ENCODE measurements at places on chromosomes 16 and 17.

GRCh38 chr17:72361892-72362291, 241.1 kb downstream of the SOX9 start:
- DNase-seq: no peak

DNA sequence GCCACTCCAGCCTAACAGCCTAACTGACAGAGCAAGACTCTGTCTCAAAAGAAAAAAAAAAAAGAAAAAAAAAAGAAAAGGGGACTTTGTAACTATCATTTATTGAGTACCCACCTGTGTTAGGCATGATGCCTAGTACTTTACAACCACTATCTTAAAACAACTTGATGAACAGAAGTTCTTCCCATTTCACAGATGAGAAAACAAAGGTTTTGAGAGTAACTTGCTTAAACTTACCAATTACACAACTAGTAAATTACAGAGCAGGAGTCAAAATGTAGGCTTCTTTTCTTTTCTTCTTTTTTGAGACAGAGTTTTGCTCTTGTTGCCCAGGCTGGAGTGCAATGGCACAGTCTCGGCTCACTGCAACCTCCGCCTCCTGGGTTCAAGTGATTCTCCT, 96.8 kb upstream of the CORO6 start:
- no peak for DNase-seq

- peak; percentile 34 for DNase-seq
These were observed 505 bp upstream of the COG1 start for GRCh38 chr17:73192206-73192893.

DNA sequence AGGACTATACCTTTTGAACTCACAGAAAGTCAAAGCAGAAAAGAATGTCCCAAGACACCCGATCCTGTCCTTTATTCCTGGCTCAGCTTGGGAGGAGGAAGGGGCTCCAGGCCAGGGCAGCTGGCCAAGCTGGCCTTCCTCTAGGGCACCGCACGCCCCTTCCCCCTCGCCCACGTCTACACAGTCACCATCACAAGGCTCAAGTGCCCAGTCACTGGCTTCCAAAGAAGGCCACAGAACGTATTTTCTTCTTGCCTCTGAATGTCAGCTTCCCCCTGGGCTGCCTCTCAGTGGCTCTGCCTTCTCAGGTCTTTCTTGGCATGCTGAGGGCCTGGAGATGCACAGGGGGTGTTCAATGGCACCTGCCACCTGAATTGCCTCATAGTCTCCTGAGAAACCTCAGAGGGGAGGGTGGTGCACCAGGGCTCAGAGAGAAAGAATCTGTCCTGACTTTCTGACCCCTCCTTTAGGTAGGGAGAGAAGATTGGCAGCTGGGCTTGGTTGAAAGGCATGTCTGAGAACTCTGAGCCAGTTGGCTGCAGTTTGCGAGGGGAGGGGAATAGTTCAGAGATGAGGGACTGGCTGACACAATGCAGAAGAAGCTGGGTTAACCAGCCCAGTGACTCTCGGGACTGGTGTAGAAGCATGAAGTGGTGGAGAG, 2.1 kb downstream of the DHRS11 start:
- DNase-seq: no peak

Data from NCI-H2029 (cell line).